Dermis blood vessel endothelial cell (primary cell): ENCODE measurements at places on chromosomes 6 and 20. TPM values are rescaled to one million over a fixed set of nuclear protein-coding genes. Genes with fewer than 3 reads are reported as not detected.

- no peak for DNase-seq
These were observed 507.4 kb downstream of the BMP2 start for GRCh38 chr20:7274870-7275269.

DNA sequence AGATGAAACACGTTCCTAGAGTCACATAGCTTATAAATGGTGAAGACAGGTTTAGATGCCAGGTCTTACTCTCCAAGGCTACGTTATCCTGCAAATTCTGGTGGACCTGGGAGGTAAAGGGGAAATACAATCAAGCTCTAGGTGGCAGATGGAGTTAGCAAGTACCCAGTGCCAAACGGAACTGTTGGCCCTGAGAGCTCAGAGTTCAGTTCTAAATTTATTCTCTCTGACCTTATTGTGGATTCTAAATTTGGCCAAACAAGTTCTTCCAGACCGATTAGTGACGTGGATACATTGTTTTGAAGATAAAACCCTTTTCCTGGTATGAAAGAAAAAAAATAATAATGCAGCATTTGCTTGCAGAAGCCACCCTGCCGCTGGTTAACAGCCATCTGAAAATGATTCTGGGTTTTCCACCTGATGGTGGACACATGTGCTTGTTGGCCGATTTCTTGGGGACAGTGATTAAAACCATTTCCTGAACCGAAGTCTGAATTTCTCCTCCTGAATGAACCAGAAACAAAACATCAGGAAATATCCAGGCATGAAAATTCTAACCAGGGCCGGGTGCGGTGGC, 32.5 kb downstream of the RIPOR3 start:
- peak; percentile 33 for DNase-seq

DNA sequence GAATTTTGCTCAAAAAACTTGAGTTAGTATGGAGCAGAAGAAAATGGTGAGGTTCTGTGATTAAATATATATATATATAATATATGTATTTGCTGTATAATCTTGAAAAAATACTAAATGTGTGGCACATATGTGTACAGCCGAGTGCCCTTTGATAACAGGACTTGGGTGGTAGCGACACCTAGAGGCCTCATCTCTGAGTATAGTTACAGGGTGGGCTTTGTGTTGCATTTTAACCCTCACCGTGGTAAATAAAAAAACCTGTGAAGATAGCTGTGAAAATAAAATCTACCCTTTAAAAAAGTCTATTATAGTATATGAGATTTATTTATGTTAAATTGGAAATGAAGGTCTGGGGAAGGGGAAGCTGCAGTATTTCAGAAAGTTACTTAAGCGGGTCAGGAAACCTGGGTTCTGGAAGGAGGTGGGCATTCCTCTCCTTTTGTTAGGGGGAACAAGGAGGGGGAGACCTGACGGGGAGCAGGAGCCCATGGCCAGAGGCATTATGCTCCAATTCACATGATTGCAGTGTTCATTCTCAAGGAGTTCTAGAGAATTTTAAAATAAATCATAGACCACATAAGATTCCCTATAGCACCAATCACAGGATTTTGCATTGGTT, 82.7 kb downstream of the SH3BGRL2 start:
- peak; percentile 82 for DNase-seq

DNA sequence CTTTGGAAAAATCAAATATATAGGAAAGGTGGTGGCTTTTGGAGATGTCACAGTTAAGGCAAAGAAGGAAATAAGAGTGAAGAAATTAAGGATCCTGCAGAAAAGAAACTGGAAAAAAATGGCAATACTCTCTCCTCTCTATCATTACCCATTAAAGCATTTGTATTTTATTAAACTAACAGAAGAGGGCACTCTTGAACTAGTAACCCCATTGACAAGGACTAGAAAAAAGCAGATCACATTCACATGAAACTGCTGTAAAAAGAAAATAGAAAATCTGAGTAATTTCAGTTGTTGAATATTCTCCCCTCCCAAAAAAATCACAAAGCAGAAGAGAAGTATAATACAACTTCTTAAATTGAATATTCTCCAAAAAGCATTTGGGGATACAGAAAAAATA, 104.1 kb upstream of the SLC35B3 start:
- peak; percentile 10 for DNase-seq

DNA sequence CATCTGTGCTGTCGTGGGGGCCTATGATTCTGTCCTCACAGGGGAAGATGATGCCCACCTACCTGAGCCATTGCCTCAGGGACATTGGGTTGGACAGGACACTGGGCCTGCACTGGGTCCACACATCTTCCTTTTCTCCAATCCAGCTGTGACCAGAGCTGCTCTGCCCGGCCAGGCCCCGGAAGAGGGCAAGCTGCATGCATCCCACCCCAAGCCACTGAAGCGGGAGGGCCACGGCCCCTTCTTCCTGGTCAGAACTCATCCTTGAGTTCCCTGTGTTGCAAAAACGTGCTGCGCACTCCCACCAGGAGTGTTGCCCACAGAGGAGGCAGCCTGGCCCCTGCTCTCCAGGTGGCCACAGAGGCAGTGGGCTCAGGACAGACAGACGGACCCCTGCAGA, 38.2 kb downstream of the SPDEF start:
- no peak for DNase-seq

DNA sequence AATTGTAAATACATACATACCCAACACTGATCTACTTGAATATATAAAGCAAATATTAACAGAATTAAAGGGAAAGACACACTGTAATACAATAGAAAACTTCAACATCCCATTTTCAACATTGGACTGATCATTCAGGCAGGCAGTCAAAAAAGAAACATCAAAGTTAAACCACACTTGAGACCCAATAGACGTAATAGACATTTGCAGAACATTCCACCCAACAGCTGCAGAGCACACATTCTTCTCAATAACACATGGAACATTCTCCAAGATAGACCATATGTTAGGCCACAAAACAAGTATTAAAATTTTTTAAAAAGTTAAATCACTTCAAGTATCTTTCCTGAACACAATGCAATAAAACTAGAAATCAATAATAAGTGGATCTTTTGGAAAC, 698.2 kb downstream of the COL12A1 start:
- DNase-seq: no peak

GRCh38 chr6:166610069-166610468, 17.0 kb downstream of the RPS6KA2 start:
- no peak for DNase-seq

DNA sequence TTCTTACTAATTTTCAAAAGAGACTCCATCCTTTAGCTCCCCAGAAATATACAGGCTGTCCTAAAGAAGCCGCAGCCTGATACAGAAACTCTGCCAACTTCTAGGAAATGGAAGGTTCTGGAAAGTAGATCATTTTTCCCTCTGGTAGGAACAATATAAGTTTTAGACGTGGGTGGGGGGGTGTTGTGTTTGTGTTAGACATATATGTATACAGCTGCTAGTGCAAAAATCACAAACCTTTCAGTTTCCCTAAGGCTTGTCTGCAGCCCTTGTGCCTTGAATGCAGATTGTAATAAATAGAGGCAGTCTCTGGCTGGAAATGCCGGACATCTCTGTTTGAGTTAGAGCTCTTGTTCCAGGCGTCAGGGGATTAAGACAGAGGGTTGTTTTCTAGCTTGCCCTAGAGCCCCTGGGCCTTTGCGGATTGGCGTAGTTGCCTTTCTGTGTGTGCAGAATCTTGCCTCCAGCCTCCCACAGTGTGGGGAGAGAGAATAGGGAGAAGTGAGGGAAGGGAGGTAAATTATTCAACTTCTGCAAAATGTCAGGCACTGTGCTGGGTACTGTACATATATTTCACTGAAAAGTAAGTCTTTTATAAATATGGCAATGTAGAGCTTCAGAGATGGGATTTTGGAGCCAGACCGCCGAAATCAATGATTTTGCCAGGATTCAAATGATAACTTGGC, 269.7 kb downstream of the PRL start:
- no peak for DNase-seq

- DNase-seq: no peak
These were observed 299.3 kb downstream of the NRN1 start for GRCh38 chr6:5707281-5708045.

DNA sequence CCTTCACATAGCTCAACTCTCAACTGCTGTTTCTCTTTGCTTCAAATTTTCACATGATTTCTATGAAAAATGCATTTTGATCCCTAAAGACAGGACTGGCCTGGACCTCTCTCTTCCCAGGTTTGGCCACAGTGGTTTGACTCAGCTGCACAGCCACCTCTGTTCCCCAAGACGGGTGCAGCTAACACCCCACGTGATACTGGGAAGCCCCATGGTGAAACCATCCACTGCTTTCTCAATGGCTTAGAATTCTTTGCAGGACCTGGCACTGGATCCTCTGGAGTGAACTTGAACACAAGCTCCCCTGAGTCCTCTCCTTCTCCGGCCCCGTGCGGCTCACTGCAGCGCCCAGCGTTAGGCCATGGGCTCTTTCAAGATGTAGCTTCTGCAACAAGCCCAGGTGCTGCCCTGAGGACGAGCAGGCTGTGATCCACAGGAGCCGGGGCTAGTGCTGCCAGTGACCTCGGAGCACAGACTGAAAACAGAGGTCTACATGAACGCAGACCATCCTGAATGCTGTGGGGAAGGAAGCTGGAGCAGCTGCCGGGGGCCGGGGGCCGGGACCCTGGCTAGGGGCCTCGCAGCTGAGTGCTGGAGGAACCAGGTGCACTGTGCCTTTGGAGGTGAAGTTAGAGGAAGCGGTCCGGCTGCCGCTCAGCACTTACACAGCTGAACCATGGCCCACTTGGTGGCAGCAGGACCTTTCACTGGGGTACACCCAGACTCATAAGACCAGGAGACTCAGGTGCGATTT, 58.8 kb upstream of the MPC1 start:
- DNase-seq: no peak

- no peak for DNase-seq
These were observed 23.0 kb downstream of the ERGIC3 start for GRCh38 chr20:35564905-35565304.

- DNase-seq: peak; percentile 77
These were observed 6.3 kb downstream of the BMP6 start for GRCh38 chr6:7732228-7732627.

DNA sequence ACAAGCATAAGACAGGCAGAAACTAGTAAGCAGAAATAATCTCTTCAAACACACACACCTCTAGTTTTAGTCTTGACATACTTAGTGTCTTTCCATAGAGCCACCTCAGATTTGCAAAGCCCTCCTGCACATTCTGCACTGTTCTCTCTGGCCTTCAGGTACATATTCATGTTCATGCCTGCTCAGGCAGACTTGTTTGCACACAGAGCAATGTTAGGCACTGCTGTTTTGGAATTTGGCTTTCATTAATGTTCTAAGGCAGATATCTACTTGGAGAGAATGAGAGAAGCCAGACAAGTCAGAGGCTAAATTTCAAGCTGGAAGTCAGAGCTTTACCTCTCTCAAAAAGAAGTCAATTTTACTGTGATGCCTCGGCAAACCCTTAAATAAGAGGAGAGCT, 21.3 kb upstream of the DST start:
- DNase-seq: no peak

DNA sequence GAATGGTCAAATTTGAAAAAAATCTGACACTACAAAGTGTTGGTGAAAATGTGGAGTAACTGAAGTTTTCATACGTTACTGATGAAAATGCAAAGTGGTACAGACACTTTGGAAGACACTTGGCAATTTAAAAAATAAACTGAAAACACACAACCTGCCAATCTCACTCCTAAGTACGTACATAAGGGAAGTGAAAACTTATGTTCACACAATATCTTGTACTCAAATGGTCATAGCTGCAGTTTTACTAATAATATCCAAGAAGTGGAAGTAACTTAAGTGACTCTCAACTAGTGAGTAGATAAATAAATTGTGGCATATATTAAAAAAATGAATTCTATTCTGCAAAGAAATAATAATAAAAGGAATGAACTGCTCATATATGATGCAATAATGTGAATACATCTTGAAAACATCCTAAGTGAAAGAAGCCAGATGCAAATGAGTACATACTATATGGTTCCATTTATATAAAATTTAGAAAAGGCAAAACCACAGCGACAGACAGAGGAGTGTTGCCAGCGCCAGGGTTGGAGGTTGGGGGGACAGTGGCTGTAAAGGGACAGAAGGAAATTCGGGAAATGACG, 198.2 kb downstream of the ERMARD start:
- DNase-seq: no peak

- no peak for DNase-seq
These were observed 361.0 kb downstream of the TAF4 start for GRCh38 chr20:61704661-61705060.

- DNase-seq: peak; percentile 69
These were observed 102.7 kb downstream of the SLC23A2 start for GRCh38 chr20:4898282-4899244.

DNA sequence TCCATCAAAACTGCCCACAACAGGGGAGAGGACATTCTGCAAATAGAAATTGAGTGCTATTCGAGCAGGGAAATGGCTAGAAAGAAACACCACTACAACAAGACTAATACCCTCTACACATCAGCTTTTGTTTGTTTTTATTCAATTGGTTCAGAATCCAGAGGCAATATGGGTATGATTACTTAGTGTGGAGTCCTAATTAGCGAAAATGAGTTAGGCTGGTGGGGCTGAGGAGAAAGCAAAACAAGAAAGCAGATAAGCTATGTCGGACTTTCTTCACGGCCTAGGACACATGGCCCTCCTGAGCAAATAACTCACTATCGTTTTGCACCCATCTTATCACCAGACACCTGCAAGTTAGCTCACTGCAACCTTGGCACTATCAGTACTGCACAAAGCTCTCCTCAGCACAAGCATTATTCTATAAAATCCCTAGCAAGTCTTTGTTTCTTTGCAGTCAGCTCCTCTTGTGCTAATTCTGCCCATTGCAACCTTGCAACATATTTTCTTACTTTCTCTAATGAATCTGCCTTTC, 31.3 kb upstream of the SH3BGRL2 start:
- DNase-seq: no peak

GRCh38 chr6:41334482-41335040, 847 bp upstream of the NCR2 start:
- DNase-seq: no peak

Gene FNDC11
- total RNA-seq: 1.2 and 2.4 TPM in 2 replicates

Gene FRMD1
- not detected in 2 replicates for total RNA-seq

Gene PTGIS
- total RNA-seq: 1.9 and 2.0 TPM in 2 replicates

Gene IPCEF1
- total RNA-seq: 2.2 and 2.3 TPM in 2 replicates

Gene TSPO2
- total RNA-seq: not detected in 2 replicates

Gene TSHZ2
- 1.5 and 1.9 TPM in 2 replicates for total RNA-seq

Gene KIFC1
- total RNA-seq: 12.4 and 34.3 TPM in 2 replicates
